Activated CD4-positive, CD25-positive, alpha-beta regulatory T cell treated with anti-CD3 and anti-CD28 coated beads, Interleukin-2, amount 50 U/mL, for 72 hours (primary cell): ENCODE measurements at places on chromosomes 12 and 14.

DNA sequence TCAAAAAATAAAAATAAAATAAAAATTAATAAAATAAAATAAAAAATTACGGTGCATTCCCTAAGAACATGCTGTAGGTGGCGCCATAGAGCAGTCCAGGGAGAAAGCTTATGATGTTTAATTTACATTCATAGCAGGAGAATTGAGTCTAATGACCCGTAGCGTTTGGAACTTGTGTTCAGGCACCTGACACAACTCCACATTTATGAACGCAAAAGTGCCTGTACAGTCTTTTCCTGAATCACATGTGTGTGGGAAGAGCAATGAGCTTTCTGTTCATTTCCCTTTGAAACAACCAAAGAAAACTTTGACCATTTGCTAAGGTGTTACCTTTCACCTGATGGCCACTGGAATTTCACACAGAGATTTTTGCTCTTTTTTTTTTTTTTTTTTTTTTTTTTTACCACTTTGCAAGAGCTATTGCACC is 60.6 kb upstream of the KCNA1 start:
- no peak for DNase-seq

DNA sequence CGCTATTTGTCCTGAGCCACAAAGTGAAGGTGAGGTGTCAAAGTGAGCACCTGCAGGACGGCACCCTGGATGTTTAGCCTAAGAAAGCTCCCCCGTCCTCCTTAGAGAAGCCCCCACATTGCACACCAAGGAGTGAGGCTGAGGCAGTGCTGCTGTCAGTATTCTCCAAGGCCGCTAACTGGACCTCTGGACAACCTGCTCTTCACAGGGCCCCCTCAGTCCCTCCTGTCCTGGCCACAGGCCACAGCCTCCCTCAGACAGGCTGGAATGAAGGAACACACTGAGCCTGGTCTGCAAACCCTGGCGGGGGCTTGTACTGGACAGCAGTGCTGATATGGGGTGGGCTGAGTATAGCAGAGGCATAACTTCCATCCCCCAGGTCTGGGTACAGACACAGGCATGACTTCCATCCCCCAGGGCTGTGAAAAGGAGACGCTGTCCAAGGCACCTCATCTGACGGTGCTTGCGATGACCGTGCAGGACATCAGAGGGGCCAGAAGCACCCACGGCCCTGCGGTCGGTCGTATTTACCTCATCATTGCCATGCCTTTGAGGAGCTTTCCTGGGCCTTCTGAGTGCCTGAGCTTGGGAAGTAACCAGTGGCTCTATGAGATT is 82.4 kb upstream of the DIO3 start:
- DNase-seq = peak; percentile 20

- DNase-seq = no peak
These were observed 96.6 kb downstream of the RAD52 start for GRCh38 chr12:852864-853263.

DNA sequence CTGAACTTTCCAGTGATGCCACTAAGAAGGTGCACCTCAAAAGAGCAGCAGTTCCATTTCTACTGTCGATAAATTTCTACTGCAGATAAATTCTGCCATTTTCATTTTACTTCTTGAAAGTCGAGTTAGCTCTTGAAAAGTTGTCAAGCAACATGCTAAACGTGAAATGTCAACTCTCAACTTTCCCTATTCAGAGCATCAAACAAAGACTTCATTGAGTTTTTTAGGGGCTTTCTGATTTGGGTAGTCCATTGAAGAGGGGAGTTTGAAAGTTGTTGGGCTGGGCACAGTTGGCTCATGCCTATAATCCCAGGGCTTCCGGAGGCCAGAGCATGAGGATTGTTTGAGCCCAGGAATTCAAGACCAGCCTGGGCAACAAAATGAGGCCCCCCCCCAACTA is 59.4 kb upstream of the SYNE2 start:
- no peak for DNase-seq

- no peak for DNase-seq
These were observed 597.8 kb downstream of the ETNK1 start for GRCh38 chr12:23222801-23223200.

- DNase-seq = no peak
These were observed 152.9 kb upstream of the E2F7 start for GRCh38 chr12:77218278-77218677.

- no peak for DNase-seq
These were observed 248.3 kb downstream of the PHLDA1 start for GRCh38 chr12:75783093-75783877.

DNA sequence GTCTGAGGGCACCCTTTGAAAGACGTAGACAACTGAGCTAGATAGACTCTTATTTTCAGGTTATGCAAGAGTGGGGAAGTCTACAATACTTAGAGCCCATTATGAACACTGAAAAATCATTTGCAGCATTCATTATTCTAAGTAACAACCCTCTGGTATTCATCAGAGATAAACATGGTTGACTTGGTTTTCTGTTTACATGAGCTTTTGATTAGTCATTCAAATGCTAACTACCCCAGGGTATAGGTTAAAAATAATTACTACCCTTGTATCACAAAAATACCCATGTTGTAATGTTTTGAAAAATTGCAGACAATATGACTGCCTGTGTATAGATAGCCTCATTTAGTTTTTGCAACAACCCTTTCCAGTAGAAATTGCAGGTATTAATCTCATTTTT is 78.5 kb downstream of the PPFIBP1 start:
- no peak for DNase-seq

GRCh38 chr14:20415782-20416206 is 2.5 kb upstream of the TEP1 start:
- no peak for DNase-seq

- DNase-seq = no peak
These were observed 33.9 kb upstream of the KCNMB4 start for GRCh38 chr12:70332236-70332635.

GRCh38 chr14:90785876-90786450 is 30.3 kb downstream of the TTC7B start:
- DNase-seq = no peak

GRCh38 chr12:124110372-124110883 is 137.4 kb downstream of the ZNF664 start:
- no peak for DNase-seq

DNA sequence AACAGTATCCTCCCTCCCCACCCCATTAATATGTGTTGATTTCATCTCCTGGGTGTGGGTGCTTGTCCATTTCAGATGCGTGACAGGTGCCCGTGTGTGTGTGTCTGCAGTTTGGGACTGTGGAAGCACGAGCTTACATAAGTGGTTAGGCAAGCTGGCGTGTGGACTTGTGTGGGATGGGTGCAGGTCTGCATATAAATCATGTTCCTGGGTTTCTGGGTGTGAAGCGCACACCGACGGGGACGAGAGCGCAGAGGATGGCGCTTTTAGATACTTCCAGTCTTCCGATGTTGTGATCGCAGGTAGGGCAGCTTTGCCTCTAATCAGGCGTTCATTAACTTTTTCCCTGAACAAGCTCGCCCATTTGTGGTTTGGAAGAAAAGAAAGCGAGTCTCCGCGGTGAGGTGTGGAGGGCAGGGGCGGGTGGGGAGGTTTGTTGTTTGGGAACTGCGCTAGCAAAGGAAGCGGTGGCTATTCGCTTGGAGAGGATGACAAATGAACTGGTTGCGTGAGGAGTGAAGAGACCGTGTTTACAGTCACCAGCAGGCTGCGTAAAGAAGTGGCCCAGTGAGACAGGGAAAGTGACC is 865 bp downstream of the RGS6 start:
- DNase-seq = no peak
